Stimulated activated CD8-positive, alpha-beta memory T cell treated with anti-CD3 and anti-CD28 coated beads, Interleukin-7, amount 100 ng/mL, for 1 hour (primary cell): ENCODE measurements at places on chromosomes 5 and 9.

DNA sequence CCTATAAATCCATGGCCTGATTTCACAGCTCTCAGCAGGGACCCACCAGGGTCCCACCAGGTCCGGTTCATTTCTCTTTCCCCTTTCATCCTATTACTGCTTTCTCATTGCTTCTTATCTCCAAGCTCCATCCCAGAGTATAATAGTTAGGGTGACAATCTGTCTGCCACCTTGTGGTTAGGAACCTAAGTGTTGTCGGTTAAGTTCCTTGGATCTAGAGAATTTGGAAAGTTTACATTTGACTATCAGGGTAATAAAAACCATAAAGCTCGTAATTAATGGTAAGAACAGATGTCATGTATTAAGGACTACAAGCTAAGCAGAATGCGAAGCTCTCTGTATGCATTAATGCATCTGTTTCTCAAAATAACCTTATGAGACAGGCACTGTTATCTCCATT, 259.1 kb downstream of the SH3GL2 start:
- DNase-seq, result no peak

DNA sequence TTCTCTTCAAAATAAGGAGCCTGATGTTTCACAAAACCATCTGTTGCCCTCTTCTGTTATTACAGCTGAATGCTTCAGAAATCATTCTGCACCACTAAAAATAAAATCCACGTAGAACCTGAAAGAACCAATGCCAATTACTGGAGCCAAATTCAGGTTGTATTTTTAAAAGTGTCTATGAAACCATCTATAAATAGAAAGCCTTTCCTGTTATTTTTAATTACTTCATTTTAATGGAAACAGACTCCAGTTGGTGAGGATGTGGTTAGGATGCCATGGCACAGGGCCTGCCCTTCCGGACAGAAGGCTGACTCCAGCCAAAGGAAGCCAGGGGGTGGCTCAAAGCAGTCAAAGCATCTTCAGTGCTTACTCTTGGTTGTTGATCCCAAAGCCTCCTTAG, 119.8 kb downstream of the TENT4A start:
- DNase-seq, result no peak

DNA sequence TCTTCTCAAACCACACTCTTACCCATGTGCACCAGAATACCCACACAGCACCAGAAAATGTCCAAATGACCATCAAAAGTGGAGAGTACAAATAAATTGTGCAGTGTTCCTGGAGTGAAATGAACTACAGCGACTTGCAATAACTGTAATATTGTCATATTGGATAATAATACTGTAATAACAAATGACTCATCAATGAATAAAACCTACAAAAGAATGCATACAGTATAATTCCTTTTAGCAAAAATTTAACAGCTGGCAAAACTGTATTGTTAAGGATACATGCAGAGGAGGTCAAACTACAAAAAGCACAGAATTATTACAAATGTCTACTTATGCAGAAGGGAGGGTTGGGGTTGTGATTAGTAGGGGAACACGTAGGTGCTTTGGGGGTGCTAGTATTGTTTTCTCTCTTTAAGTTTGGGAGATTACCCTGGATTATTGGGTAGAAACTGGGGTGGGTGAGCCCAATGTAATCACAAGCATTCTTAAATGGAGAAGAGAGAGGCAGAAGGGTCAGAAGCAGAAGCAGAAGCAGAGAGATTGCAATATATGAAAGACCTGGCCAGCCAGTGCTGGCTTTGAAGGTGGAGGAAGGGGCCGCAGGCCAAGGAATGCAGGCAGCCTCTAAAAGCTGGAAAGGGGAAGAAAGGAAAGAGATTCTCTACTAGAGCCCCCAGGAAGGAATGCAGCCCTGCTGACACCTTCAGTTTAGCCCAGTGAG, 21.8 kb downstream of the IRF1 start:
- DNase-seq, result no peak

DNA sequence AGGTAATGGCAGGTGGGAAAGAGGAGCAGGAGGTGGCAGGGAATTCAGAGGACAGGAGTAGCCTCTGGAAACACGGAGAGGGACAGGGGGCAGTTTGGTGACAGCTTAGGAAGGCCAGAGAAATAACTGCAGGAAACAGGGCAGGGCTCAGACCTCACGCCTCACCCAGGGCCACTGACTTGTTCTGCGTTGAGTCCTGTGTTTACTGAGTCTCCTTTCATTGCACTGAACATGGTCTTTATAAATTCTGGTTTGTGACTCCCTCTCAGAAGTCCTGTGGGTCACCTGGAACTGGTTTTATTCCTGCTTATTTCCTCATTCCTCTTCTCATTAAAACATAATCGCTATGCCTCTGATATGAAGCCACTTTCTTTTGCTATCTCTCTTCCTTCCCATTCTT, 55.2 kb upstream of the ZNF622 start:
- no peak for DNase-seq

DNA sequence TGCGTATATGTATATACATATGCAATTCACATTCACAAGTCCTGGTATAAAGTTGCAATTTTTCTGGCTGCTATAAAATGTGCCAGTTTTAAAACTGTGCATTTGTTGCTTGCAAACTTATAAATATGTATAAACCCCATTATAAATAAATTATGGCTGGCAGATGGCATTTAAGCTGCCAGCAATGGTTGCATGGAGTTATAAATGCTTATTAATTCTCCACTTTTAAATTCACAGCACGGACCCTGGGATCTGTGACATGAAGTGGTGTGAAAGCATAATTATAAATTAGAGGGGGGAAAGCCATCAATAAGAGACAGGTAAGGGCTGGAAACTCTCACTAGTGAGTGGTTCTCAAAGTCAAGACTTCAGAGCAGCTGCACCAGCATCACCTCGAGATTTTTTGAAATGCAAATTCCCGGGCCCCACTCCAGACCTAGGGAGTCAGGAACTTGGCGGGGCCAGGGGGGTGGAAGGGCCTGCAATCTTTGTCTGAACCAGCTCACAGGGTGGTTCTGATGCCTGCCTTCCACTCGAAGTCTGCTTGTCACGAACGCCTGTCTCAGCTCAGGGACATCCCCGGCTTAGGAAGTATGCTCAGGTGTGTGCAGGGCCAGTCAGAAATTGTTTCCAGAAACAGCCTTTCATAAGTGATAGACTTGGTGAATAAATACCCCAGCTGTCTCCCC, 16.9 kb downstream of the S1PR3 start:
- no peak for DNase-seq

- no peak for DNase-seq
Measured at GRCh38 chr5:141211-141610, 49.2 kb downstream of the PLEKHG4B start.

DNA sequence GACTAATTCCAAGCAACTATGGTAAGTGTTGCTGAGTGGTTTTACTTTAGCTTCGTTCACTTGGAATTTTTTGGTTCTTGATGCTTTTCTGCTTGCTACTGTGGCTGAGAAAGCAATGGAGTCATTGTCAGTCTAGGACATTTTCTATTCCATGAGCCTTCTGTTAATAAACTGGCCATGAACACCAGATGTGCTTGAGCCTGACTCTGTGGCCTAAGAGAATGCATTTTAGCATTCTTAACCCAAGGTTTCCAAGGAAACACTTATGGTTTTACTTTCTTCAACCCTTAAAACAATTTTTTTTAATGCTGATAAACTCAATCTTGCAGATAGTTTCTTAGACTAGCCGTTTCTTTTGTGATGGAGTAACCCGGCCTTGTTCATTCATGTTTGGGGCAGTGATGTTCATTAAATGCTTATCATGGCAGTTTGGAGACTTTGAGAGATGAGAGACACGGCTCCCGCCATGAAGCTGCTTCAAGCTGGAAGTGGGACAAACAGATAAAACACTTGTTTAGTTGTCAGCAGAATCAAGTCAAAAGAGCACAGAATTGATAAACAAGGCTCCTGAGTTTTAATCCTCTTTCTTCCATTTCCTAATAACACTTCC, 42.4 kb downstream of the OSTF1 start:
- DNase-seq, result no peak

GRCh38 chr5:5145651-5146529, 5.8 kb downstream of the ADAMTS16 start:
- DNase-seq, result no peak

- DNase-seq, result peak; percentile 15
Measured at GRCh38 chr5:115601701-115602590, at the start of gene TICAM2. TSS of gene TICAM2 (minus strand) at chr5:115602479. CDS start at chr5:115581256, 21,223 bp downstream.

DNA sequence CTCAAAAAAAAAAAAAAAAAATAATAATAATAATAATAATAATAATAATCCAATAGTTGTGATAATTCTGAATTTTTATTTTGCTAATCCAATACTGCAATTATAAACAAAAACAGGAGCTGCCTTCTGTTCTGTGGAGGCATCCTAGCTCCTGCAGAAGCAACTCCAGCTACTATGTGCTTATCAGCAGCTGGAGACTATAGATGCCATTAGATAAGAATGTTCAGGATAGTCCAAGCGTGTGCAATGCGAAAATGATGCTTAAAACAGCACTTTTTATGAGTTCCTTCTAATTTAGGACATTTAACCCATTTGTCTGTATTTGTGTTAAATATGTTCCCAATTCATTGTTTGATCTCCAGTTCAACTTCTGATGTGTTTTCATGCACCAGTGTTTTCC, 220.6 kb upstream of the RASEF start:
- DNase-seq, result no peak

- DNase-seq, result no peak
Measured at GRCh38 chr5:147451193-147451592, 58.7 kb downstream of the DPYSL3 start.

DNA sequence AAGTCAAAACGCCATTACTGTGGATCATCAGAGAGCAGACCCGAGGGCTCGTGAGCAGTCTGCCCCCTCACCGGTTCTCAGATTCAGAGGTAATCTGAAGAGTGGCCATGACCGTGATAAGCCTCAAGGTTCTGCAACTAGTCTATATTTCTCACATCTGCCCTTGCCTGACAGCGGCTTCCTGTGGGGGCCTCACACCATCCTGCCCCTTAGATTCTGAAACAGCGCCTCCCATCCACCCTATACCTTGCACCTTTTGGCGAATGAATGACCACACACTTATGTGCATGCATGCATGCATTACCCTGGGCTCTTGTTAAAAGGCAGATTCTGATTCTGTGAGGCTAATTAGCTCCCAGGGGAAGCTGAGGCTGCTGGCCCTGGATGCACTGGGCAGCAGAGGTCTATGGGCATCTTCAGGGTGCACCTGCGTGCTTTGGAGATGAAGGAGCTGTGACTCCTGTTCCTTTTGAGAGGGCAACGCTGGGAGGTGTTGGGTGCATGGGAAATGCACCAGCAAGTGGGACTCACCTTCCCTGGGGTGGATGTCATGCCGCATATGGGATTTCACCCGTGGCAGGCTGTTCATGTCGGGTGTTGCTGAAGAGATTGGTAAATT, 7.8 kb upstream of the GADD45G start:
- no peak for DNase-seq

- DNase-seq, result no peak
Measured at GRCh38 chr5:127826011-127826410, 122.8 kb downstream of the CCDC192 start.

GRCh38 chr9:4844056-4844838, 51.5 kb downstream of the RCL1 start:
- no peak for DNase-seq

- DNase-seq, result no peak
Measured at GRCh38 chr9:37082214-37082765, 38.1 kb upstream of the ZCCHC7 start.

- DNase-seq, result no peak
Measured at GRCh38 chr5:112254303-112254702, 164.8 kb downstream of the EPB41L4A start.

- no peak for DNase-seq
Measured at GRCh38 chr5:40879163-40879942, 29.9 kb upstream of the C7 start.

GRCh38 chr5:2738700-2739359, 12.6 kb downstream of the IRX2 start:
- DNase-seq, result no peak

- no peak for DNase-seq
Measured at GRCh38 chr5:154406231-154406630, 39.6 kb upstream of the SAP30L start.

DNA sequence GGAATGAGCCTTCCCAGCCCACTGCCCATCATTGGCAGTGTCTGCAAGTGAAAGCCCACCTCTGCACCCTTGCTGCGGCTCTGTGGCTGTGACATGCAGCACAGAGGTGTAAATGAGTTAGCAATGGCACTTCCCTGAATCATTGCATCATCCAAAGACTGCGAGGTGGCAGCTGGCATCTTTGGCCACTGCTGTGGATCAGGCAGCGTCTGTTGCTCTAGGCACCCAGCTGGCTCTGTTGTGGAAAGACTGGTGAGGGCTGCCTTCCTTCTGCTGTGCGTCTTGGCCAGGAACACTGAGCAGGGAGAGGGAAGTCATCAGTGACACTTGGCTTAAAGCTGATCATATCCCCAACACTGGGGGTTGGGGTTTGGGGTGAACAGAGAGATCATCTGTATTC, 64.5 kb downstream of the MFAP3 start:
- no peak for DNase-seq

- DNase-seq, result no peak
Measured at GRCh38 chr5:163889369-163889768, 383.9 kb downstream of the MAT2B start.

GRCh38 chr5:137665678-137666460, 70.0 kb downstream of the KLHL3 start:
- DNase-seq, result peak; percentile 1

DNA sequence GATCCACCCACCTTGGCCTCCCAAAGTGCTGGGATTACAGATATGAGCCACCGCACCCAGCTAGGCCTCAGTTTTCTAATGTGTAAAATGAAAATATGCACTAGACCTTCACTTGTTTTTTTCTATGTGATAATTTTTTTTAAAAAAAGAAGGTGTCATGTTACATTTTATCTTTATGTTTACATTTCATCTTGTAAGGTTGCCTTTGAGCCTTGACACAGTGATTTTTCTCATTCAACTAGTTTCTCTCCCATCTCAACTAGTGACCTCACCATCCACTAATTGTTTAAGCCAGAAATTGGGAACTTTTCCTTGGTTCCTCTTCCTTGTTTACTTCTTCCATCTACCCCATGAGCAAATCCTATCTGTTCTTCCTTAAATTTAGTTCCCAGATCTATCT, 21.5 kb downstream of the TMC1 start:
- no peak for DNase-seq

GRCh38 chr9:91119142-91119541, 242.6 kb downstream of the AUH start:
- no peak for DNase-seq

DNA sequence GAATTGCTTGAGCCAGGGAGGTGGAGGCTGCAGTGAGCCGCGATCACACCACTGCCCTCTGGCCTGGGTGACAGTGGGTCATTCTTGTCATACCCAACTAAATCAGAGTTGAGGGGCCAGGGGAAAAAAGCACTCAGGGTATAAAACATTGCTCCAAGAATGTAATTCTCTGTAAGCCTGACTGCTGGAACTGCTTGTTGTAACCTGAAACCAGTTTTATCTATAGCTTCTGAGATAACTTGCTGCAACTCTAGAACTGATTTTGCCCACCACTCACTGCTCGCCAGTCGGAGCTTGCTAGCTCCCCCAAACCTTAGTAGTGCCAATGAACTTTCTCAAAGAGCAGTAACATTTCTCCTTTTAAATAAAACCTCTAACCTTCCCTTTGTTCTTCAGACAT, 9.6 kb upstream of the MSH3 start:
- no peak for DNase-seq

GRCh38 chr5:74206579-74207550, 433.7 kb downstream of the ENC1 start:
- DNase-seq, result no peak
